ENCODE measurements at places on chromosomes 11 and 22.

DNA sequence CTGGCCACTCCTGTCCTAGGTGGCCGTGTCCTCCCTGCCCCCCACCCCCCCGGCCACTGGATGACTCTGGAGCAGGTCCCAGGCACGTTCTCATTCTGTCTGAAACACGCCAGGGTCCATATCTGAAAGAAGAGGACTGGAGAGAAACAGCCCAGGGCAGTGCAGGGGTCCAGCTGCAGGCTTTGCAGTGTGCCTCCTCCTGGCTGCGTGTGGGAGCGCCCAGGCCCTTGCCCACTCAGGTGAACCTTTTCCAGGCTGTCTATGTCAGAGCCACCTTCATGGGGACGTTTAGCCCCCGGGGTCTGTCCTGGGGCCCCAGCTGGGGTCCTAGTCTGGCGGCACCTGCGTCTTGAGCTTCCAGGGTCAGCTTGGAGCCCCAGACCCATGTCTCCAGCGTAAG is 15.6 kb downstream of the GRAMD4 start:
- no peak for DNase-seq

DNA sequence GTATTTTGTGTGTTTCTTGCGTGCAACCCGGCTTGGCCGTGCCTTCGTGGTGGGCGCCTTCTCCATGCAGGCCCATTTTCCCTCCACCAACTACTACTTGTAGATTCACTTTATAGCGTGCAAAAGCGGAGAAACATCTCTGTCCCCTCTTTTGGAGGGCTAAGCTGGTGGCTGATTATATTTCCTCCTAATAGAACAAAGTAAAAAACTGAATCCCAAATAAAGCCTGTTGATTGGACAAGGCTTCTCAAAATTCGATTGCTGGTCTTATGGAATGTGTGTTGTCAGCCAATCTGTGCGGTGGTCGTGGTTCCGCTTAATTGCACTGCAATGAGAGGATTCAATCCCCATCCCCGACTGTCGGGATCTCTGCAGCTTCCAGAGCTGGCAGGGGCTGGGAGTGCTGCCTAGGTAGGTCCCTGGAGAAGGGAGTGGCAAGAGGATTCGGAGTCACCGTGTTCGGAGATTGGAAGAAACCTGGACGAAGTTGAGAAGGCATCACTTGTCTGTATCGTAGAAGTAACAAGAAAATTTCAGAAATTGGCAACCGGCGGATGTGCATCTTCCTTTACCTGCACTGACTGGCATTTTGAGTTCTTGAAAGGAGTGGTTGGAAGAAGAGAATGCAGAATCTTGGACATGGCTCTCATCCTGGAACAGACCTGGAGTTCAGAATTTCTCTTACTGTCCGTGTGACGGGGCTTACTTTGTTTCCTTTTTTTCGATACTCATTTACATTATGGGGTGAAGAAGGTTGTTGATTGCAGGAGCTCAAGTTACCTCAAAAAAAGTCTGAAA is 1.1 kb downstream of the HMGXB4 start:
- DNase-seq, result peak; percentile 26

DNA sequence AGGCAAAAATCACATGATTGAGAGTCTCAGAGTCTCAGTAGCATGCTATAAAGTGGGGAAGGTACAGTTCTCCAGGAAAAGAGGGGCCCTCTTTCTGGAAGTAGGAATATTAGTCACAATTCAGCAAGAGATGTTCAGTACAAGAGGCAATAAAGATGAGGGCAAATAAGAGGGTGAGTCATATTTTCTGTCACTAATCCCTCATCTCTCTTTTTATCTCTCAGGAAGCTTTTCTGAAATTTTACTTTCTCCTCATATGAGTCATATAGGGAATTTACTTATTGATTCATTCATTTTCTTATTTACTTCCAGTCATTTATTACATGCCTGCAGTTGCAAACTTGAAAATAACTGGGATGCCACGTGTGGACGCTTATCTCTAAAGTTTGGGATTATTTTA is 3.4 kb upstream of the NXPE1 start:
- peak; percentile 69 for DNase-seq

DNA sequence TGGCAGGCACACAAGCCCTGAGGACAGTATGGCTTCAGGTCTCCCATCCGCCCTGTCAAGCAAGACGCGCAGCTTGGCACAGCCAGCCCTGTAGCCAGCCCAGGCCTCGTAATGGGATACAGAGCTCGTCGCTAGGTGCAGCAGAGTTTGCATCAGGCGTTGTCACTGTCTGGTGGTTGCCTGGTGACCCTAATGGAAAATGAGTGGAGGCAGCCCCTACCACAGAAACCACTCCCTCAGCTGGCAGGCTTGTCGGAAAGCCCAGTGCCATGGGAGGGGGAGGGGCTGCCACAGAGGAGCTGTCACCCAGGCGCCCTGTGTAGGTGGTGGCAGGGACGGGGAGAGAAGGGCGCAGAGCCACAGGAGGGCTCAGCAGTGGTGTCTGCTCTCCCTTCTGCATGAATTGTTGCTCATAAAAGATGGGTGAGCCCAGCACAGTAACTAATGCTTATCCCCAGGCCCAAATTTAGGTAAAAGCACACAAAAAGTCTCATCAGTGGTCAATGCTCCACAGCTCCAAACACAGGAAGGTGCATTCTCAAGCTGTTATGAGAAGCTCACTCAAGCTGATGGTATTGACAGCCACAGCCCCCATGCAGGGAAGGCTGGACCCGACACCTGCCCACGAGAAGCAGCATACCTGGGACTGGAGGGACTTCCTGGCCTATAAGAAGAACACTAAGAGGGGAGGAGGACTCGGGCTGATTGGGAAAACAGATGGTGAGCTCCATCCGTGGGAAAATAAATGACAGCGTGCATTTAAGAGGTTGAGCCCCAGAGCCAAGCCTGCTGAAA is 164.6 kb downstream of the ETS1 start:
- DNase-seq, result no peak

- no peak for DNase-seq
Measured at GRCh38 chr11:48002561-48002960, 22.2 kb downstream of the PTPRJ start.

- DNase-seq, result no peak
Measured at GRCh38 chr11:64841592-64842365, 2.7 kb downstream of the CDC42BPG start.

DNA sequence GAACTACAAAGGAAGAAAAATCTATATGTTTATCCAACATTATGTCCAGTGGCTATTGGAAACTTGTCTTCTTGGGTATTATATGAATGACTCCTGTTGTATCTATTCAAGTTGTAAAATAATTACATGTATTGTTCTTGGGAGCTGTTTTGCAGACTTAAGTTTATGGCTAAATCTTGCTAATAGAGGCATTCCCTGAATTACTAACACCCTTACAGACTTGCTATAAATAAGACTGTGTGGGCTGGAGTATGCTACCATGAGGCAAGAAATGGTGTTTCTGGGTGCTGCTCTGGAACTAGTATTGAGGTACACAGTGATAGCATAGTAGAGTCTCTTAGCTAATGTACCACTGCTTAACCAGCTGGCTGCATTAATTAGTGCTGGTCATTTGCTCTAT is 155.1 kb downstream of the HIPK3 start:
- peak; percentile 9 for DNase-seq

- DNase-seq, result peak; percentile 85
Measured at GRCh38 chr11:88016392-88017170, 158.7 kb downstream of the RAB38 start.

GRCh38 chr11:105811242-105811641 is 201.4 kb downstream of the GRIA4 start:
- DNase-seq, result no peak

DNA sequence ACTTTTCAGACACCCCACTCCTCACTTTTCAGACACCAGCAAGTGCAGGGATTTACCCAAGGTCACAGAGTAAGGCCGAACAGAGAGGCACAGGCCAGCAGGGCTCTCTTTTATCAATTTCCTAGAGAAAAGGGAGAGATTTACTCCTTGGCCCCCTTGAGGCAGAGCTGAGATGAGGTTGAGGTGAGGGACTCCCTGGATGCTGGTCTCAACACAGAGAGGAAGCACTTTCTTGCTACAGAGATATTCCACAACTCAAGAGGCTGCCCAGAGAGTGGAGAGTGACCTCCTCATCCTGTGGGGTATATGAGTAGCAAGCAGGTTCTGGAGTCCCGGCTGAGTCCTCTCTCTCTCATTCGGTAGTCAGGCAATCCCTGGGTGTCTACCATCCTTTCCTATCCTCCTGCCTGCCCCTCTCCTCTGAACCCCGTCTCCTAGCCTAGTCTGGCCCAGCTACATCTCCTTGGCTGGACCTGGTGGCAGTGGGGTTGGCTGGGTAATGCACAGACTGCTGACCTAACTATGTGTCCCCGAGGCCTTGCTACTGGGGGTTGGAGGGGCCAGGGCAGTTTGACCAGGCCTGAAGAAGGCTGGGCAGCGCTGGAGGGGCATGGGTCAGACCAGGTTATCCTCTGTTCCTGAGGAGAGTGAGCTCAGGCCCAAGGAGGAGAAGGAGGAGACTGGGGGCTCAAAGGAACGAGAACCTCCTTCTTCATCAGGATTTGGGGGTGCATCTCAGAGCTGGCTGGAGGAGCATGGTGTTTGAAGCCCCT is 1.8 kb upstream of the ARHGEF17 start:
- no peak for DNase-seq

DNA sequence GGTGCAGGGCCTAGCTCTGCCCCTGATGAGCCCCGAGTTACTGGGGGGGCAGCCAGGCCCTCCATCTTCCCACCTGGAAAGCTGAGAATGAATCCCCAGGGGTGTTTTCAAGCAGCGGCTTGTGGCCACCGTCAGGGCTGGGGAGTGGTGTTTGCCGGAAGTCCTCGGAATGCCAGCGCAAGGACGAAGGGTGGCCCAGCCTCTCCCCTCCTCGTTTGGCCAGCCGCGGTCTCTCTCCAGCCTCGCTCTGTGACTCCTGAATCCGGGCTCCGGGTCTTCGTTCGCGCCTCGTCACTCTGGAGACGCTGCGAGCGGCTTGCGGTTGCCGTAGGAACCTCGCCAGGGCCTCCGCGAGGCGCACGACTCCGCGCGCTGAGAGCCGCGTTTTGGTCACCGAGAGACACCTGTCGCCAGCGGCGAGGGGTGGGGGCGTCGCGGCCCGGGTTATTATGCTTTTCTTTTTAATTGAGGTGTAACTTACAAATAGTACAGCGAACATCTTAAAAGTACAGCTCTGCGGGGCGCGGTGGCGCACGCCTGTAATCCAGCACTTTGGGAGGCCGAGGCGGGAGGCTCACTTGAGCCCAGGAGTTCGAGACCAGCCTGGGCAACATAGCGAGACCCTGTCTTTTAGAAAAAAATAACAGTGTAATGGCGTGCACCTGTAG is 6.3 kb upstream of the KDELR3 start:
- peak; percentile 88 for DNase-seq

DNA sequence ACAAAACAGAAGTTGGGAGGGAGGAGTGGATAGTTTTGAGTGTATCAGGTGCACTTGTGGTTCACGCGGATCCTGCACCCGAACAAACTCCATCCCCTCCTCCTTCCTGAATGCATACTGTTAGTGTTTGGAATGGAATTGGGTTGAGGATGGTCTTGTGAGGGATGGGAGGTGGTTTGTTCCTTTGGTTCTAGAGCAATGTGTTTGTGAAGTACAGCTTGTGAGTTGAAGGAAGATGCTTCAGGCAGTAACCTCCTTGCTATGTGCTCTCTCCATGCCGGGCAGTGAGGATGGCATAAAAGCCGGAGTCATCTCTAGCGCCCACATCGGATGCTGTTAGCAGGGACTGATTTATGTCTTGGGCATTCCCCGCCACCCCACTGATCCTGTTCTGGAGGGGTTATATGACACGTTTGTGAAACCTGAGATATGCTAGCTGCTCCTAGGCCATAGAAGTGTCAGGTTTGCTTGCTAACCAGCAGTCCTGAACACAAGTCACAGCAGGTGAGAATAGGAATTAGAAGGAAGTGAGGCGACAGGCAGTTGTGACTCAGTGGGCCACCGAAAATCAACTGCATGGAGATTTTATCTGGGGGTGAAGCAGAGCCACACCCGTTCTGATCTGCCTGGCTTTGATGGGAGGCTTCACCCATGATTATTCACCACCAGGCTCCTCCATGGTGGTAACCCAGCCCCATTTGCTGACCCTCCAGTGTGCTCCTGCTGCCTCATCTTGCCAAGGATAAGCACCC is 2.2 kb downstream of the BCR start:
- peak; percentile 55 for DNase-seq

- DNase-seq, result no peak
Measured at GRCh38 chr11:134478611-134479010, 66.6 kb upstream of the B3GAT1 start.

GRCh38 chr11:115613986-115614632 is 109.9 kb upstream of the CADM1 start:
- peak; percentile 47 for DNase-seq

DNA sequence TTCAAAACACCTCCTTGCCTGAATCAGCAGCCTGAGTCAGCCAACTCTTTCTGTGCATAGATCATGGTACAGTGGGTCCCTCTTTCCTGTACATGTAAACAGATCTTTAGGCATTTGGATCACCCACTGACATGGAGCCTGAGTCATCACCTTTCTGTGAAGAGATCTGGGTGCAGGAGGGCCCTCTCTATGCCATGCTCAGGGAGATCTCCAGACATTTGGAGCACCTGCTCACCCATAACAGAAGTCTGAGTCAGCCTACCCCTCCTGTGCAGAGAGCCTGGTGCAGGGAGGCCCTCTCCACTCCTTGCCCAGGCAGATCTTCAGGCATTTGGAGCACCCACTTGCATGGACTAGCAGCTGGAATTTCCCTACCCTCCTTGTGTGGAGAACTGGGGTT is 56.2 kb upstream of the GLYAT start:
- DNase-seq, result peak; percentile 34

DNA sequence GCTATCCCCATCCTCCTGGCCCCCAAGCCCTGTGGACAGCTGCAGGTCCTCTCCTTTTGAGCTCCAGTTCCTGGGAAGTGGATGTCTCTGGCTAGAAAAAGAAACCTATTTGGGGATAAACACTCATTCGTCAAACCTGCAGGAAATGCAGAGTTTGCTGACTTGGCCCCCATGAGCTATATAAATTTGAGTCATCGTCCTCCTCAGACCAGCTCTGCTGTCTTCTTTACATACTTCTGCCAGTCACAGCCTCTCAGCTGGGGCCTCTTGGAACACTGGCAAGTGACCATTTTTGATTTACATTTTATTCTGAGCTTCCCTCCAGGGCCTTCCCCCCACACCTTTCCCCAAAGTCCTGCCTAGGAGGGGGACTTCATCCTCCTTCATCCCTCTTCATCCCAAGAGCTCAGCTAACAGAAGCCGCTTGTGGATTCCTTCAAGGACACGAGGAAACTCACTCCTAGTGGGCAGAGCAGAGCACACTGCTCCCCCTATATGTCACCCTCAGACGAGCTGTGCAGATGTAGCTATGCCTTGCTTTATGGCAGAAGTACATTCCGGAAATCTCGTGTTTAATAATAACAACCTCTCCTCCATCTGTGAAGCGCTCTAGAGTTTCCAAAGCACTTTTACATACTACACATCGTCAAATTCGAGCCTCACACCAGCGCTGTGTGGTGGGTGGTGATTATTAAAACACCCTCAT is 131.8 kb downstream of the FEZ1 start:
- peak; percentile 45 for DNase-seq

DNA sequence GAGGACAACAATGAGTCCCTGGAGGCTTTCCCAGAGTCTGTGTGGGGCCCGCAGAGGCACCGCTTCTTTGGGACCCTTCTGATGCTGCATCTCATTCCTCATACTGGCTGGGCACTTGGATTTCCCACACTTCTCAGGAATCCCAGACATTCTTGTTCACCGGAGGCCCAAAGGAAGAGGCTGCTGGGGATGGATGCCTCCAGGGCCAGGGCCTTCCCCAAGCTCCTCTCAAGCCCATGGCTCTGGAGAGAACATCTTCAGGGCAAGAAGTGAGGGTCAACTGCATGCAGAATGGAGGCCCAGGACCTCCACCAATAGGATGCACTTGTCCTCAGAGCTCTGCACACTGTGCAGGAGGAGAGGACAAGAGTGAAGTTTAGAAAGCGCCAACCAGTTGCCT is 34.6 kb downstream of the DKK3 start:
- DNase-seq, result no peak

- no peak for DNase-seq
Measured at GRCh38 chr11:23755076-23755475, 741.8 kb upstream of the LUZP2 start.

Data from iris pigment epithelial cell (primary cell).